ENCODE measurements at places on chromosomes 6 and 20.
A peak's percentile ranks its signal among the peaks of the same experiment; 100 is the strongest.

DNA sequence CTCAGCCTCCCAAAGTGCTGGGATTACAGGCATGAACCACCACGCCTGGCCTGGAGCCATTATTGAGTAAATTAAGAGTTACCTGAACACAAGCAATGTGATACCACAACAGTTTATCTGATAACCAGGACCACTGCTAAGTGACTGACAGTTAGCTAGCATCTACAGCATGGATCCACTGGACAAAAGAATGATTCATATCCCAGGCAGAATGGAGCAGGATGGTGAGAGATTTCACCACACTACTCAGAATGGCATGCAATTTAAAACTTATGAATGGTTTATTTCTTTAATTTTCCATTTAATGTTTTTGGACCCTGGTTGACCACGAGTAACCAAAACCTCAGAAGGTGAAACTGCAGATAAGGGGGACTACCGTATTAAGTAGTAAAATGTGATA, 48.6 kb downstream of the RALGAPA2 start:
- no peak for DNase-seq

DNA sequence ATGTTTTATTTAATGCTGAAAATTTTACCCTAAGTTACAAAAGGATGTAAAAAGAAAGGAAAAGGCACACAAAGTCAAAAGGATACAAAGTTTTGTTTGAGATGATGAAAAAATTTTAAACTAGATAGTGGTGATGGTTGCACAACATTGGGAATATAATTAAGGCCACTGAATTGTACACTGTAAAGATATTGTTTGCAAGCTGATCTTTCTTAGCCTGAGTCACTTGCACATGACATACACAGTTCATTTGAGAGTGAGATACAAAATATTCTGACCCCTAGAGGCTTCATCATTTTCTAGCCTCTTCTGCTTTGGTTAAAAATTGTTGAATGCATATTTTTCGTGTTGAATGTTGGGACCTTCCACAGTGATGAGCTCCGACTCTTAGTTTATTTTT, 462.6 kb downstream of the HDGFL1 start:
- DNase-seq = no peak

DNA sequence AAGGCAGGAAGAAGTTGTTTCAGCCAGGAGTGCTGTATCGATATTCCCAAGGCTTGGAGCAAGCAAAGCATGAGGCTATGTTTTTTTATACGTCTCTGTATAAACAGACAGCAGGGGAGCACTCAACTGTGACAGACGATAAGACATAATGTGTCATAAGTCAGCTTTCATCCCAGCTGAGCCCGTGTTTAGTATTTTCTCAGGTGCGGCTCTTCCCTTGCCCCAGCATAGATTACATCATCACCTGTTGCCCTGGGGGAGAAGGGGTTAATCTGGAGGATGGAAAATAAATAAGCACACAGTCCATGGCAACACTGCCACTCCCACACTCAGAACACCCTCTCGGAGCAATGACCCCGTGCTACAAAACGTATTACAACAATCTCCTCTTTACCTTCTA, 22.1 kb upstream of the KCNK5 start:
- peak; percentile 65 for DNase-seq

DNA sequence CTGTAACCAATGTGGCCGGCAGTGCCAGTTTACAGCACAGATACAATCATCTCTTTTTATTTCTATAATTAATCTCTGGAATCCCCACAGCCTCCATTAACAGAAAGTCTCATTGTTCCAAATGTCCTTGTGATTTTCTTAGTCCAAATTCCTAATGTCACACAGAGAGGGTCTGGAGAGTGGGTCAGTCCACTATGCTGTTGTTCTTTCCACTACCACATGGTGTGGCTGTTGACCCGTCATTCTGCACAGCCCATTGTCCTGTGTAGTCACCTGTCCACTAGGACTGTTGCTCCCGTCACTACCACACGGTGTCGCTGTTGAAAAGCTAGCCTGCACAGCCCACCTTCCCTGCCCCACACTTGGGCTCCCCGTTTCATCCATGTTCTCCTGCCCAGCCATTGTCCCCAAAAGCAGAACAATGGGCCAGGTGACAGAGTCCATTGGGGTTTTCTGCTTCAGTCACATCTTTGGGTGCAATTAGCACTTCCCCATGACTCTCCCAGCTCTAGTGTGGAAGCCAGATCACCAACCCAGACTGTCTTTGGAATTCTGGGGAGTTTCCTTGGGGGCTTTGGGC, 8.6 kb upstream of the LBP start:
- no peak for DNase-seq

DNA sequence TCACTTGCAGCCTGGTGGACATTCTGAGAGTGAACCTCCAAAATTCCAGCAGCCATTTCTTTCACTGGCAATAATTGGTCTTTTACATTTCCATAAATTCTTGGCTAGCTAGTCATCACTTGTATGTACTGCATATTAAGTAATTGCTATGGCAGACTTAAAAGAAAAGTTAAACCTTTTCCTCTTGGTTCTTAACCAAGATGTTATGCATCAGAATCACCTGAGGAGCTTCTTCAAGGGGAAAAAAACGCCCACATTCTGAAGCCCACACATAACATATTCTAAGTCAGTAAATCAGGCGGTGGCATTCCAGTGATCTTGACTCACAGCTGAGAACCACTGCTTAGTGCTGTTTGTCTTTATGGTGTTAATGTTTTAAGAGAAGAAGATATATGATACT, 37.0 kb downstream of the CDC40 start:
- no peak for DNase-seq

DNA sequence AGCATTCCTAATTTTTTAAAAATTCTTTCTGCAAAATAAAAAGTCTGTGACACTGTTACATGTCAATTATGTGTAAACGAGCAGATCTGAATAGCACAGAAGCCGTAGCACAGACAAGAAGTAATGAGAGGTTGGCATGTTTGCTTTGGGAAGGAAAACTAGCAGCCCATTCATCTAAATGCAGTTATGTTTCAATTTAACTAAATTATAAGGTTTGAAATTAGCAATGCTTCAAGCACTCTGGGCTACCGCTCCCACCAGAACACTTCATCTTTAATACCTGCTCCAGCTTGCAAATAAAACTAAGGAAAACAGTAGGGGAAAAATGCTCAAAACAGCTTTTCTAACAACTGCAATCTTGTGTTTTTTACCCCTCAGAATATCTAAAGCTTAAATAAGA, 73.9 kb downstream of the PTPRK start:
- no peak for DNase-seq

GRCh38 chr6:11575408-11576033, 38.0 kb downstream of the TMEM170B start:
- peak; percentile 32 for DNase-seq

- no peak for DNase-seq
These were observed 244.2 kb downstream of the EPM2A start for GRCh38 chr6:145491126-145491525.

GRCh38 chr6:52610011-52610410, 33.2 kb upstream of the TRAM2 start:
- no peak for DNase-seq

DNA sequence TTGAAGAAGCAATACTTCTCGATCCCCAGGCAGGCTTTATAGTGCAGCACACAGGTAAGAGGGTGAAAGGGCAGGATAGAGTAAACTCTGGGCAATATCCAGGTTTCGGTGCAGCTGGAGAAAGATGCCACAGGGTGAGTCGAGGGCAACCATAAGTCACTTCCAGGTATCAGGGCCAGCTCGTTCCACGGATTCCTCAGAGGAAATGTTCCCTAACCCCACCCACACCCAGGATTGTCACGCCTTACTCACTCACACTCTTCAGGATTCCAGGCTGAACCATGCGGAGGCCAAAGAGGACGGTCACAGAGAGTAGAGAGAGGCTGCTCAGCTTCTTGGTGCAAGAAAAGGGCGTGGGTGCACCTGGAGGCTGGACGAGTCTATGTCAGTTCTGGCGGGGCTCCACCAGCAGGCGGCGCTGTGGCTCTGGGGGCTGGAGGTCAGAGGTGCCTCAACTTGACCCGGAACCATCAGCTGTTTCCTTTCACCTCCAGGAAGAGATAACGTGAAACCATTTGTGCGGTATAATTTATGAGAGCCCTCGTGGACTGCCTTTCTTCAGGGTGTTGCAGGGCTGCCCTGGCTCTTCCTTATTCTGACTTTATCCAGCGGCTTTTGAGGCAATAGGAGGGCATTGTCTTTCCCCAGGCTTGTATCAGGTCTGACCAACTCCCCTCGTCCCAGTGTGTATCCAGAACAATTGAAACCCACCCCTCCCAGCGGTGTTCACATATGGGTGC, 14.5 kb upstream of the WFDC12 start:
- no peak for DNase-seq

Data from NCI-H2171 (cell line).